ENCODE measurements at places on chromosomes 7 and 10. TPM values are rescaled to one million over a fixed set of nuclear protein-coding genes. Genes with fewer than 3 reads are reported as not detected.

The CDC14C gene
- polyA plus RNA-seq: not detected

The DPP6 gene
- polyA plus RNA-seq: not detected

The GRM3 gene
- polyA plus RNA-seq: not detected

GRCh38 chr7:90931986-90932916 is 332.0 kb upstream of the FZD1 start:
- DNase-seq: no peak

- no peak for DNase-seq
Observed at GRCh38 chr10:6763423-6763822, 183.3 kb upstream of the PRKCQ start.

- no peak for DNase-seq
Observed at GRCh38 chr10:89171263-89171872, 35.7 kb downstream of the CH25H start.

DNA sequence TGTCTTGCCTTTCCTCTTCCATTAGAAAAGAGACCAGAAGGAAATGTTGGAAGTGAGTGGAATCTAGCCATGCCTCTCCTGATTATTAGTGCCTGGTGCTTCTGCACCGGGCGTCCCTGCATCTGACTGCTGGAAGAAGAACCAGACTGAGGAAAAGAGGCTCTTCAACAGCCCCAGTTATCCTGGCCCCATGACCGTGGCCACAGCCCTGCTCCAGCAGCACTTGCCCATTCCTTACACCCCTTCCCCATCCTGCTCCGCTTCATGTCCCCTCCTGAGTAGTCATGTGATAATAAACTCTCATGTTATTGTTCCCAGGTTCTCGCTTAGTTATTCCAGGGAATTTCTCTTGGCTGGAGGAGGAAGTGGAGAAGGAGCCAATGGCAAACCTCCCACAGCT is 4.2 kb downstream of the TMEM176A start:
- DNase-seq: no peak

GRCh38 chr10:22900841-22901601 is 26.8 kb upstream of the ARMC3 start:
- DNase-seq: no peak

- no peak for DNase-seq
Observed at GRCh38 chr7:77950548-77950947, 152.0 kb downstream of the PHTF2 start.

DNA sequence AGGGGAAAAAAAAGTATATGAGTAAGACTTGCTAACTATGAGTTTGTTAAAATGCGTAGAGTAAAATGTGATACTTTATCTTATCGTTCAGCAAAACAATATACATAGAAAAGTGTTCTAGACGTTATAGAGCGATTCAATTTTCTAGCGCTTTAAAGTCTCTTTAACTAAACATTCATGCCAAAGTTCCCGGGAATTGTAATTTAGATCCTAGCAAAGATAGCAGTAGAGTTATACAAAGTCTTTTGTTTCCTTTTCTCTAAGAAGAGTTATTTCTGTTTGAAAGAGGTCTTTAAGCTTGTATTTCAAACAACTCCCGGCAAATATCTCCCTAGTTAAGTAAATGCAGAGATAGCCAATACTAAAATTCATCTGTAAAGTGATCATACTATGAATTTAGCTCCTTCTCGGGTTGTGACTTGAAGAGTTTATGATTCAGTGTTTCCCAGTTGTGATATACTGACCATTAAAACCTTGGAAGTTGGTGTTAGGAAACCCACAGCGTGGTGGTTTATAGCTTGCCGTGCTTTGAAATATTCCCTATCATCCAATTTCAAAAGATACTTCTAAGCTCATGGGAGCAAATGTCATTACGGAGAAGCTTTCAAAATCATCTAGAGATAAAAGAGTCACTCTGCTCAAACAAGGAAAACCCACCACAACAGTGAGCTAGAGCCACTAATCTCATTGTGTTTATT is 171.7 kb downstream of the CSTF2T start:
- DNase-seq: no peak

DNA sequence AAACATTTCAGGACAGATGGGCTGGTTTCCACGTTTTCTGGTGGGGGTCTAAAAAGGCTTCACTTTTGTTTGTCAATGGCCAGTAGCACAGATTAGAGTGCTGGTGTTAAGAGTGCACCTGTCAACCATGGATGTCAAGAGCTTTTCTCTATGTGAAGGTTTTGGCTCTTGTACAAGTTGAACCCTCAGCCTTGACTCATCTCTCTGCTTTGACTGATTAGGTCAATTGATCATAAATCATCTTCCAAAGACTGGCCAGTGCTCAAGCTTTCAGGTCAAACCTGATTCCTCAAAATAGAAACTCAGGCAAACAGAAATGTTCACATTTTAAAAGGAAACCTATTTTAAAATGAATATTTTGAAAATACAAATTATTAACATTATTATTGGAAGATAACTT is 59.6 kb upstream of the SP4 start:
- DNase-seq: no peak

DNA sequence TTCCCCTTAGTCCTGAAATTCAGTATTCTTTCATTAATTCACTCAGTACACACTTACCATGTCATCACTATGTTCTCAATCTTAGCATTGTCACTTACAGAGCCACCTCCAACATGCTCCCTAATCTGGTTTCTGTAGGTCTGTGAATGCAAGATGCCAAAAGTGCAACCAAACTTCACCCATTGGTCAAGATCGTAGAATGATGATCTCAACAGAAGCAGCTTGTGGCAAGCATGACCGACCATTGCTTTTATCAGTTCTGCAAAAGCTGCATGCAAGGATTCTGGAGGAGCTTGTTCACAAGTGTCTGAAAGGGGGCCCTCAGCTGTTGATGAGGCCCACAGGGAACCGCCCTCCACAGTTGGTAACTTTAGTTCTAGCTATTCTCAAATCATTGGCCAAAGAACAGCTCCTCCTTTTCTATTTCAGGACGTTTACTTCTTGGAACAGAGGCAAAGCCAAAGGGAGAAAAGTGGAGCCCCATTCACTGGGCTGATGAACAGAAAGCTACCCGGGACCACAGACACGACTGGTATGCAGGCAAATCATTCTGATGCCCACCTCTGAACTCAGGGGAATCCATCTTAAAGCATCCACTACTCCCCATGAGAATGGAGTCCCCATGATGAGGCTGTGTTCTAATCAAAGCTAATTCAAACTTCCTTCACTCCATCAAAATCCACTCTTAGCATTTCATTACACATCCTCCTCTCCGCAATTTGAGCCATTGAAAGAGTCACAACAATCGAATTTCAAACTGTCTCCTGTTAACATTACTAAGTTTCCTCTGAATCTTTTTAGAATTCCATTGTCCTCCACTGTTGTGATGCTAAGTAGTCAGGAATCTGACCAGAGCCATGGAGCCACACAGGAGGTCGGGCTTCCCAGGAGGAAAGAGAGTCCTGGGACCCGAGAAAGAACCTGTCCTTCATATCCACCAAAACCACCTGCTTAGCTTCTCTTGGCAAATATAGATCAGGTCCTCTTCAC is 13.9 kb downstream of the GRB10 start:
- no peak for DNase-seq

DNA sequence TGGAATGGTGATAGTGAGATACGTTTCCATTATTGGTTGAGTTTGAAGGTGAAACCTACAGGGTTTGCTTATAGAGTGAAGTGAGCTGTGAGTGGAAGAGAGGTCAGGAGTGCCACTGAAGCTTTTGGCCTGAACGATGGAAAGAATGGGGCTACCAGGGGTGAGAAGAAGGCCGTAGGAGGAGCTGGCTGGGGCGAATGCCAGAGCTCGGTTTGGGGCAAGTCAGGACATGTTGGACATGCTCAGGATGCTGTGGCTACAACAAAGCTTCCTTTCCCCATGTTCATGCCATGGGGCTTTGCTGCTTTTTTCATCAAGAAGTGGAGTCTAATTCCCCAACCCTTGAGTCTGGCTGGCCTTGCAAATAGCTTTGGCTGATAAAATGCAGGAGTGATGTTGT is 253.7 kb downstream of the GLRX3 start:
- no peak for DNase-seq

DNA sequence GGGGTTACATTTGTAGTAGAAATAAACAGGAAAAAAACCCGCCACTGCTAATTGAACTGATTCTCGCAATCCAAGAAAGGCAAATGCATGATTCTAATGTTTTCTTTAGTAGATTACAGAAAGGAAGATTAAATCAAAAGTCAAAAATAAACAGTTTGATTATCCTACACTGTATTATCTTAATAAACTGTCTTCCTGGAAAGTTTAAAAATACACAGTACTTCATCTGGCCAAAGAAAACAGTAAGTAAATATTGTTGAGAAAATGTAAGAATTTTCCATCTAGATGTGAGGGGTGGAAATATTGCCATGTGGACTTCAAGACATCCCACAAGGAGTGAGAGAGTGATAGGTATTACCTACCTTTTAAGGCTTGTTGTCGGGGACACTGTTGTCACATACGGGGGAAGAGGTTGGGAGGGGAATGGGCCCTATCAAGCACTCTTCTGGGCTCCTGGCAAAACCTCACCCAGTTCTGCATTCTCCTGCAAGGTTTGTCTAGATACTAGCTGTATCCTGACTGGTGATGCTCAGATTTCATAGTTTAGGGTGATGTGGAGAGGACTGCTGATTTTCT is 17.8 kb downstream of the GRK5 start:
- no peak for DNase-seq
